B cell (primary cell): ENCODE measurements at places on chromosomes 4 and X.

- no peak overlapping the region for H3K27ac ChIP-seq
- H3K27me3 ChIP-seq, result no peaks in the 10 kb centered on the region
- no peak overlapping the region for H3K4me3 ChIP-seq
- DNase-seq, result no peak
Measured at GRCh38 chr4:145189981-145190380, 9.6 kb upstream of the OTUD4 start.

- DNase-seq, result no peak
- no peaks in the 10 kb centered on the region for H3K36me3 ChIP-seq
- no peak overlapping the region for H3K4me3 ChIP-seq
- H3K4me1 ChIP-seq, result no peaks in the 10 kb centered on the region
- no peaks in the 10 kb centered on the region for H3K27me3 ChIP-seq
Measured at GRCh38 chr4:40333921-40334352, 1.2 kb upstream of the CHRNA9 start.

DNA sequence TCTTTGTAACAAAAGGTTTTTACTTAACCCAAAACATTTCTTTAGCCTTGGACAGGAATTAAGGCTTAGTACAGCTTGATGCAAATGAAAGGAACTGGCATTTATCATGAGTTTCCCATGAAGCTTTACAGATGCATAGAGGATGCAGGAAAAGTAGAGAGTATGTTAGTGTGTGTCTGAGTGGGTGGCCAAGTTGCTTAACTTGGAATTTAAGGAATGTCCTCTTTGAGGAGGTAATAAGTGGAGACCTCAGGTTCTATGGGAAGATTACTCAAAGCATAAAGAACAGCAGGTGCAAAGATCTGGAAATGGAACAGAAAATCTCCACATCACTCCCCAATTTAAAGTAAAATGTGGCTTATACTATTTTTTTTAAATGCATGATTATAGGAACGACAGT is 457.9 kb downstream of the KCNIP4 start:
- H3K4me1 ChIP-seq, result no peaks in the 10 kb centered on the region
- no peak for DNase-seq
- H3K27ac ChIP-seq, result no peak overlapping the region
- no peaks in the 10 kb centered on the region for H3K27me3 ChIP-seq
- H3K36me3 ChIP-seq, result no peaks in the 10 kb centered on the region
- no peak overlapping the region for H3K4me3 ChIP-seq

DNA sequence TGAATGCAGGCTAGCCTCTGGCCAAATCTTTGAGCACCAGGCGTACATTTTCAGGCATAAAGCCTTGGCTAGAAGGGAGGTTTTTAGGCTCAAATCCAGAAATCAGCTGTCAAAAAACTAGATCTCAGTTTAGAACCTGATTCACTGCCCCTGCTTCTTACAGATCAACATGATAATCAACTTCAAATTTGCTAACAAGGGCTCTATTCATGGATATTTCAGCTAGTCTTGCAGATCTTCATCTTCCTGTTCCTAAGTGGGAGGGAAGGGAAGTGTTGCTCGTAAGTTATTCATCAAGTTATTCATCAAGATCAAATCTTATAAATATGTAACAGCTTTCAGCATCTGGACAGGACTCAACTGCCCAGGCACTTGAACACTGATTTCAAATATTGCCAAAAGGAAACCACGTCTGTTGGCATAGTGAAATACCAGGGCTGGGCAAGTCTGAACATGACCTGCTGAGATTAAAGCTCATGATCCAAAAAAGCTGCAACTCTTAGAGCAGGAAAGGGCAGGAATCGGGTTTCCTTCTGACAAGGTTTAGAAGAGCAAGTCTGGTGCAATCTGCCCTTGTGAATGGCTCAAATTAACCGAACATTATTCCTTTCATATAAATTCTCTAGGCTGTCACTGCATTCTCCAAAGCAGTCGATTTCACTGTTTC is 200.3 kb downstream of the PDGFC start:
- no peak for DNase-seq
- H3K27me3 ChIP-seq, result no peaks in the 10 kb centered on the region
- H3K4me3 ChIP-seq, result no peak overlapping the region
- no peak overlapping the region for H3K27ac ChIP-seq
- no peaks in the 10 kb centered on the region for H3K4me1 ChIP-seq

GRCh38 chrX:6681521-6682145 is 146.7 kb upstream of the VCX3A start:
- no peaks in the 10 kb centered on the region for H3K4me1 ChIP-seq
- no peaks in the 10 kb centered on the region for H3K36me3 ChIP-seq
- no peak overlapping the region for H3K27ac ChIP-seq
- H3K27me3 ChIP-seq, result no peaks in the 10 kb centered on the region
